ENCODE measurements at places on chromosomes 1 and 21. TPM values are rescaled to one million over a fixed set of nuclear protein-coding genes. Genes with fewer than 3 reads are reported as not detected.

OXCT2 gene
- not detected for total RNA-seq

RGS13 gene
- total RNA-seq = not detected

ZFP69B gene
- total RNA-seq = 7.2 TPM

LCE2A gene
- total RNA-seq = not detected

CLCA4 gene
- total RNA-seq = not detected

OR10Z1 gene
- total RNA-seq = not detected

RPE65 gene
- total RNA-seq = not detected

CXADR gene
- 113 TPM for total RNA-seq

CD84 gene
- total RNA-seq = not detected

DNA sequence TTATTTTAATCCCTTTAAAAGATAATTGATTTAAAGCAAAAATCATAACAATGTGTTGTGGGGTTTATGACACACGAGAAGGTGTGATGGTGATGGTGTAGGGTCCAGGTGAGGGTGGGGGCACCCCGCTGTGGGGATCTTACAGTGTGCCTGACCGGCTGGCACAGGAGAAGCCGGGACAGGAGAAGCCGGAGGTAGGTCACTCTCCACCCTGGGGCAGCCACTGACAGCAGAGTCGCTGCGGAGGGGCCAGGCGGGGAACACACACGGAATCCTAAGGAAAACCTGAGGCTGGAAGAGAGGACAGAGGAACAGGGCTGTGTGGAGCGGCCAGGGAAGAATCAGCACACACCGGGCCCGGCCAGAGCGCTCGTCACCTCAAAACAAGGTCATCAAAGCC, 4.3 kb upstream of the LRRC3 start:
- no peak for DNase-seq

DNA sequence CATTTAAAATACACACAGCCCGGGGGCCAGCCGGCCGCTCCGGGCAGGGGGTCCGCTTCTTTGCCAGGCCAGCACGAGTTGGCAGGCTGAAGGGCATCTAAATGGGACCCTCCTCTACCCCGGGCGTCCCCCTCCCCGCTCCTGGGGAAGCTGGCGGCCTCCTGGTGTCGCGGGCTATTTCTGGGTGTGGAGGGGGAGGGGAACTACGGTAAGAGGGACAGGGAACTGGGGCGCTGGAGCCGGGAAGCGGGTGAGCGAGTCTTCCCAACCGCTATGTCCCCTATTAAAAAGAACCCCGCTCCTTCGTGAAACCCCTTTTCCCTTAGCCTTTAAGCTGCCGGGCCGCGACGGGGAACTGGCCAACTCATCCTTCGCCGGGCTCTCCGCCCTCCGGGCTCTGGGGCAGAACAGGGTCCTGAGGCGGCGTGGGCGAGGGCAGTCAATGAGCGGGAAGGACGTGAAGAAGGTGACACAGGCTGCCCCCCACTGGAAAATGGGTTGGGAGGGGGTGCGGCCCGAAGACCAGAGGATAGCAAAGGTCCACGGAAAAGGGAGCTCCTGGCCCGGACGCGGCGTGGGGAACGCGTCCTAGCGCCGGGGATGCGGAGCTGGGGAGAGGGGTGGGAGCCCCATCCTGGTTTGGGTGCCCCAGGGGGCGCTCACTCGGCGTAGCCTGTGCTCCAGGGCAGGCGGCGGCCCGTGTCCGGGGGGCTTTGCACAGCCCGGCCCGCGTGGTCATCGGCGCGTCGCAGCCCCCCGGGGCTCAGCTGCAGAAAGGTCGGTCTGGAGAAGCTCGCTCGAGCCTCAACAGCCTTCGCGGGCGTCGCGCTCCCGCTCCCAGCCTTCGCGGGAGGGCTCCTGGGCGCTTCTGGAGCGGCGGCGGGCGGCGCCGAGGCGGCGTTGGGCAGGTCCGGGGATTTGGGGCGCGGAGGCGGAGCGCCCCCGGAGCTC, 544 bp downstream of the PPM1J start:
- peak; percentile 83 for DNase-seq

GRCh38 chr1:45862008-45862407, 58.6 kb downstream of the MAST2 start:
- DNase-seq = no peak

GRCh38 chr1:64388336-64388735, 81.6 kb upstream of the CACHD1 start:
- DNase-seq = no peak

GRCh38 chr1:109717729-109718128, 5.7 kb downstream of the GSTM5 start:
- DNase-seq = no peak

DNA sequence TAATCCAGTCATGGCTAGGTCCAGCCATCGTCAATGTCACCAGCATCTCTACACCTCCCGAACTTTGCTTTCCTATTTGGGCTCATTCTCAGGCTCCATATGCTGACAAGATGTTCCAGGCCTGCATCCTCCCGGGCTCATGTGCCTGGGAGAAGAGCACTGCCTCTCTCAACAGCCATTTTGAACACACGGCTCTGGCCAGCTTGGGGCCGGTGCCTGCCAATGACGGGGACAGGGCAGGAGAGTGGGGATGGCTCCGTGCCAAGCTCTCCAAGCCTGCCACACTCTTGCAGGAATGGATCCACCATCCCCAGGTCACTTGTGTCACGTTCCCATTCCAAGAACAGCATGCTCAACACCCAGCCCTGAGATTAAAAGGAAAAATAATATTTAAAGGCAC, 61.4 kb upstream of the PAX7 start:
- DNase-seq = no peak

DNA sequence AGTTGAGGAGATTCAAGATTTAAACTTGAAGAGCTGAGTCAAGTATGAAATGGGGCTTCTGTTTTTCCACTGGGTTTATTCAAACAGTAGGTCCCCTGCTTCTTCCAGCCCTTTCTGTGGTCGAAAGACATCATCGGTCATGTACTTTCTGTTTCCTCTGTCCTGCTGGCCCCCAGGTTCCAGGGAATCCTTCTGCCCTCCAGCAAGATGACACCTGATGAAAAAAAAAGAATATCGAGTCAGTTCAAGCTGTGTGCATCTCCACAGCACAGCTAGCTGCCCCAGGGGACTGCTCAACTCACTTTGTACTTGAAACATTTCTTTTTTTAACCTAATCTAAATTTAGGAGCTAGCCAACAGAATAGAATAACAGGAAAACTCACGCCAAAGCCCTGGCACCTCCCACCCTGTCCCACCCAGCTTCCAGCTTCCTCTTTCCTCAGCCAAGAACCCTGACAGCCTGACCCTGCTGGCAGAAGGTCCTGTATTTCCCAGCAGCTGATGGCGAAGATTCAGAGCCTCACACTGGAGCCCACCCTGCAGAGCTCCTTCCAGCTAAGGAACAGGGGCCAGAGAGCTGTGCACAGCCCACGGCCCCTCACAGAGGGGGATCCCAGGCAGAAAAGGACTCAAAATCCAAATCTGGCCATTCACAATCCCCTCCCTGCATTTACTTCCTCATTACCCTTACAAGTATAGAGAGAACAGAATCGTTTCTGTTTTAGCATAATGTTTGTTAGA, 176.5 kb downstream of the PSMG1 start:
- DNase-seq = peak; percentile 65

GRCh38 chr1:231757101-231757404, 130.5 kb downstream of the DISC1 start:
- no peak for DNase-seq

DNA sequence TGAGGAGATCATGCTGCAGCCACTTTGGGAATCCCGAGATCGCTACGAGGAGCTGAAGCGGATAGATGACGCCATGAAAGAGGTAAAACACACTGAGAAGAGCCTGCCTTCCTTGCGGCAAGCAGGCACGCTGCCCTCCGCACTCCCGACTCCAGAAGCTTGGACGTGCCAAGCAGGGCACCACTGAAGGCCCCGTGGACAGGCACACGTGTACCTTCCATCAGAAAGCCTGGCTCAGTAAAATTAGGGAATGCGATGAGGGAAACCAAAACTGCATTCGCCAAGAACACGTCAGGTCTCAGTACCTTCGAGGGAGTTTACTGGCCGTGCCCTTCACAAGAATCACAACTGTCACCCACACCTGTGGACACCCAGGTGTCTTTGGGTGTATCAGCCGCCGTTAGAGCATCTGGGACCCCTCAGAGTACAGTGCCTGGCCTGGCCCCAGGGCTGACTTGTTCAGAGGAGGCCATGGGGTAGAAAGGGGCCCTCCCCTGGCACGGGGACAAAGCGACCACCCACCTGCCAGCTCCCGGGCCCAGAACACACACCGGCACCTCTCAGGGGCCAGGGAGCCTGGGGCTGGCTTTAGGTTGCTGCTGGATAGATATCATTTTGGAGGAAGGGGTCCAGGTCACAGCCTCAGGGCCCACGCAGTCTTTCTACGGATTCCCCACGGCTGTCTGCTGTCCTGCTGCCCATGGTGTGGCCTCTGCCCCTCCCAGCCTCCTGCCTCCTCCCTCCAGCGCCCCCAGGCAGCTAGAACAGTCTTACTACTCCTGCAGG, 108.4 kb downstream of the WDR4 start:
- no peak for DNase-seq

DNA sequence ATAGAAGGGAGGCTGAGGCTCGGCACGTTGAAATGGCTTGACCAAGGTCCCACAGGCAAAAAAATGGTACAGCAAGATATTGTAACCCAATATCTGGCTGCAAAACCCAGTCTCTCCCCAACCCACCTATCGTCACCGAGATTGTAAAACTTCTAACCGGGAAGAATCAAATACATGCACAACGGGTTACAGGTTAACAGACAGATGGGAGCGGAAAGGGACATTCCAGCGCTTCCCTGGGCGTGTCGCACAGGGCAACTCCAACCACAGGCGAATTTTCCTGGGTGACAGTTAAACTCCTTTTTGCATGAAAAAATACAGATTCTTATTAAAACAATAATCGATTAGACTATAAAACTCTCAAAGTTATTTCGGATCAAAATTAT, 31.8 kb upstream of the JUN start:
- peak; percentile 65 for DNase-seq

DNA sequence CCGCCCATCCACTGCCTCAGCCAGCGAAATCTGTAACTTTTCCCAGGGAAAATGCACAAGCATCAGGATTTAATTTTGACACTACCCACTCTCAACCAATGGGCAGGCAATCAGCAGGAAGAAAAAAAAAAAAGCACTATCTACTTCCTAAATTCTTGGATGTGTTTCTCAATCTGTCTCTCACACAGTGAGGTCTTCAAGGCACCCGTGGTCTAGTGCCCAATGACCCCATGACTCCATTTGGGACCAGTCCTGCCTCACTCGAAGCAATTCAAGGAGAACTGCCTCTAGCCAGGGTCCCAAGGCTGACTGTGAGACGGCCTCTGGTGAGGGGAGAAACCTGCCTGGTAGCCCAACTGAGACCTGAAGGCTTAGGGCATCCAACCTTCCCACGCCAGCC, 35.9 kb downstream of the CSF1 start:
- no peak for DNase-seq

GRCh38 chr1:226704169-226704937, 34.7 kb downstream of the ITPKB start:
- DNase-seq = no peak

- DNase-seq = no peak
Measured at GRCh38 chr1:108070662-108071061, 105.7 kb upstream of the VAV3 start.

DNA sequence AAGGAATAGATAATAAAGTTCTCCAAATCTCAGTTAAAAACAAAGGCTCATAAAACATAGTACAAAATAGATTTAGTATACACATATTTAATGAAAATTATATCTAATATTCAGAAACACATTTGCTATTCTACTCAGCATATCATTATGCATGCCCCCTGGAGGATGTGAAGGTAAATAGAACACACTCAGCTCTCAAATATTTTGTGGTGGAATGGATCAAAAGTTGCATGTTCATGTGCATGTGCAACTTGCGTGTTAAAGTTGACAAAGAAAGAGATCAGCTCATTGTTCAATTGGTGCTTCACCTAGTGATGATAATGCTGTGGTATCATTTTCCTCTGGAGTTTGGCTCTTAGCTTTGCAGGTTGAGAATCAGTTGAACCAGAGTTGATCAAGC, 4.9 kb upstream of the ZNF644 start:
- no peak for DNase-seq

DNA sequence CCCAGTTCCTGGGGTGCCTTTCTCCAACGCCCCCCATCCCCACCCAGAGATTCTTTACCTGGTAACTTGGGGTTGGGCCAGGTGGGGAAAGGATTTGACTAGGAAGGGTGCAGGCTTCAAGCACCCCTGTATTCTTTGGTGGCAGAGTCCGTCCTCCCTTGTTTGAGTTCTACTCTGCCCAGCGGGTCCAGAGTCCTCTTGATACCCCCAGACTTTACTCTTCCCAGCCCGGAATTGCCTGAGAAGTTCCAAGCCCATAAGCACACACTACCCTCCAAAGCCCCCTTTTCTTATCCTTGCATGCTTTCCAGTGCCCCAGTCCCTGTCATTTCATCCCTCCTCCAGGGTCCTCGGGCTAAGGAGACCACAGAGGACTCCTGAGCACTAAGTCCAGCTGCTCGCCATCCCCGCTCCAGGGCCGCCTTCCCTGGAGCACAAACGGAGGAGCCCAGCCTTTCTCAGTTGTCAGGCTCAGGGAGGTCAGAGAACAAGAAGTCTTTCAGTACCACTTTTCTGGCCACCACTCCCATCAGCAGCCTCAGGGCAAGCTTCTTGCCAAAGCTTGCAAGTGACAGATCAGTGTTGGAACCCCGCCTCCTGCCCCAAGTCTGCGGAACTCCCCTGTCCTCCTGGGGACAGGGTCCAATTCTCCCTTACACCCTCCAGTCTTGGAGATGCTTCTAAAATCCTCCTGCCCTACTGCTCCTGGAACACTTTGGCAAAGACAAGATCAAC, 12.2 kb downstream of the SLC45A3 start:
- DNase-seq = peak; percentile 14

- no peak for DNase-seq
Measured at GRCh38 chr1:65630855-65631254, 161.8 kb upstream of the PDE4B start.

GRCh38 chr1:193590102-193590501, 403.7 kb upstream of the B3GALT2 start:
- DNase-seq = no peak

DNA sequence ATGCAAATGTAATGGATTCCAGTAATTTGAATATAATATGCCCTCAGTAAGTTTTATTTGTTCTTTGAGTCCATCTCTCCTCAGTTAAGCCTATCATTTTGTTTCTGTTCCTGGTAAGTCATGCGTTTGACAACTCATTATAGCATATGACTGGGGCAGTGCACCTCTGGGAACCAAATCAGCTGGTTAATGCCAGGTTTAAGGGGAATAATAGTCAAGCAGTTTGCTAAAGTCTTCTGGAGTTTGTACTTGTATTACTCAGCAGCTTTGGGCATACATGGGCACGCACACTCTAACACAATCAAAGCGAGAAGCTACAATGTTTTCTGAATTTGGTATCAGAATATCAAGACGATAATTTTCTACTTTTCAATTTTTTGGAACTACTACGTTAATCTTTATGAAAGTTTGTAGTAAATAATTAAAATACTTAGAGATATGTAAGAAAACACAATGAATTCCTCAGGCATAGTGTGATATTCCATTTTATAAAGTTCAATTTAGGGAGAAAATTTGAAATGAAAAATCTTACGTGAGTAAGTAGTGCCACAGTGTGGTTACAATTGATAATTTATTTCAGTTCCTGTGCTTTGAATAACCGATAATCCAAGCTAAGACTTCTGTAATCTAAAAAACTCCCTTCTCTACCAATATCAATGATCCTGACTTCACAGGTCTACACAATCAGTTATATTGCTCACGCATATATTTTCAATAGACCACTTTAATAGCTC, 43.8 kb upstream of the KCTD3 start:
- DNase-seq = no peak

Data from H7 (cell line).